Activated T-helper 1 cell treated with anti-CD3 and anti-CD28 coated beads, Interleukin-2, amount 50 U/mL, for 16 hours (primary cell): ENCODE measurements at places on chromosomes 6 and 20.

- DNase-seq, result no peak
Measured at GRCh38 chr20:32021091-32021490, 10.9 kb downstream of the CCM2L start.

- no peak for DNase-seq
Measured at GRCh38 chr6:56065408-56065807, 182.0 kb downstream of the COL21A1 start.

DNA sequence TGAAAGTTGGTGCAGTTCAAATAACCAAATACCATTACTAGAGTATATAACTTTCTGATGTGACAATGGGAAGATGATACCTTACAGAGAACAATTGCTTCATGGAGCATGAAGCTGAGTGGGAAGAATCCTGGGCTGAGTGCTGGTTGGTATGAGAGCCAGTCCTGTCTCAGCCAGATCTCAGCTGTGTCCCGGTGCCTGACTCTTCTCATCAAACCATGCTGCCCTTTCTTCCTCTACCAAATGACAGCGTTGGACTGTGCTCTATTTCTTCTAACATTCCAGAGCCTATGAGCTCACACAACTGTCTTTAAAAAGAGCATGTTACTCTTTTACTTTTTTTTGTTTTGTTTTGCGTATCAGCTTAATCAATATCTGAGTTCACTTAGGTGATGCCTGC lies 27.5 kb upstream of the PBOV1 start:
- no peak for DNase-seq

DNA sequence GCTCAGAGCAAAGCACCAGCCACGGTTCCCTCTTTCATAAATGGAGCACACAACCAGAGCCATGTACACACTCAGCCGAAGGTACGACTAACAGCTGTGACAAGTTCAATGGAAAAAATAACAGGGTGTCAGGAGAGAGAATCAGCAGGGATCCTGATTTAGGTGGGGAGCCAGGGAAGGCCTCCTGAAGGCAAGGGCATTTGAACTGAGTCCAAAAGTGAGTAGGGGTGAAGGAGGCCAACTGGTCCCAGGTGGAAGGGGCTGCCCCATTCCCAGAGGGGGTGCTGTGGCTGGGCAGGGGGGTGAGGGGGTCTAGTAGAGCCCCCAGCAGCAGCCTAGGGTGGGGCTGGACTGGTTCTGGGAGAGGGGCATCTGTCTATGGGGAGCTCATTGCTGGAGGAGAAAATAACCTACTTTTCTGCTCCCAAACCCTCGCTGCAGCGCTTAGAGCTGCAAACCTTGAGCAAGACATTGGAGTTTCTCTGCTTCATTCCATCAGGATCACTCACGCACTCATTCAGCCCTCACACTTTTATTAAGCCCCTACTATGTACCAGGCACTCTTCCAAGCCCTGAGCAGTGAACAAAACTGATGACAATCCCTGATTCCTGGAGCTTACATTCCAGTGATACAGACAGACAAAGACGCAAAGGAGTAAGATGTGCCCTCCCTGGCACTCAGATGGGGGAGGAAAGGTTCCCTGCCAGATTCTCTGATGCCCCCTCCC lies 113.5 kb downstream of the TOX2 start:
- DNase-seq, result no peak

- DNase-seq, result no peak
Measured at GRCh38 chr20:51628533-51629398, 86.2 kb upstream of the NFATC2 start.

DNA sequence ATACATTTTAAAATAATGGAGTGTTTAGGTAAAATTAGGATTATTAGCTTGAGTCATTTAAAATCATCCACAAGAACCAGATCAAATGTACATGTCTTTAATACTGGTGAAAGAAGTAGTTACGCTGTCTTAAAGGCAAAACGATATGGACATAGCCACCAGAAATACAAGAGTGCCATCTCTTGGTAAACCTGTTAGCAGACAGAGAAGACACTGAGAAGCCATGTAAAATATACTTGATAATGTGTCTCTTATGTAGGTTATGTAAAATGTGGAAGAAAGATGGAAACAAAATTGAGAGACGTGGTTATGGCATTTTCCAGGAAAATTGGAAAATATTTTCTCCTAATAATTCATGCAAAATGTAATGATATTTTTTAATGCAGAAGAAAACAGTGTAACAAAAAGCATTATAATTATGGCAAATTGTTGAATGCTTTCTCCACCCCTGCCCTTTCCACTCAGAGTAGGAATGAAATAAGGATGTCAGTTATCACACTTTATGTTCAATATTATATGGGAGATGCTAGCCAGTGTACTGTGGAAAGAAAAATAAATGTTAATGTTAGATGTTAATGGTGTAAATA lies 12.2 kb upstream of the SLC17A2 start:
- no peak for DNase-seq

- no peak for DNase-seq
Measured at GRCh38 chr6:162921062-162921461, 193.3 kb downstream of the PACRG start.
